ENCODE measurements at places on chromosomes 11 and 22.

DNA sequence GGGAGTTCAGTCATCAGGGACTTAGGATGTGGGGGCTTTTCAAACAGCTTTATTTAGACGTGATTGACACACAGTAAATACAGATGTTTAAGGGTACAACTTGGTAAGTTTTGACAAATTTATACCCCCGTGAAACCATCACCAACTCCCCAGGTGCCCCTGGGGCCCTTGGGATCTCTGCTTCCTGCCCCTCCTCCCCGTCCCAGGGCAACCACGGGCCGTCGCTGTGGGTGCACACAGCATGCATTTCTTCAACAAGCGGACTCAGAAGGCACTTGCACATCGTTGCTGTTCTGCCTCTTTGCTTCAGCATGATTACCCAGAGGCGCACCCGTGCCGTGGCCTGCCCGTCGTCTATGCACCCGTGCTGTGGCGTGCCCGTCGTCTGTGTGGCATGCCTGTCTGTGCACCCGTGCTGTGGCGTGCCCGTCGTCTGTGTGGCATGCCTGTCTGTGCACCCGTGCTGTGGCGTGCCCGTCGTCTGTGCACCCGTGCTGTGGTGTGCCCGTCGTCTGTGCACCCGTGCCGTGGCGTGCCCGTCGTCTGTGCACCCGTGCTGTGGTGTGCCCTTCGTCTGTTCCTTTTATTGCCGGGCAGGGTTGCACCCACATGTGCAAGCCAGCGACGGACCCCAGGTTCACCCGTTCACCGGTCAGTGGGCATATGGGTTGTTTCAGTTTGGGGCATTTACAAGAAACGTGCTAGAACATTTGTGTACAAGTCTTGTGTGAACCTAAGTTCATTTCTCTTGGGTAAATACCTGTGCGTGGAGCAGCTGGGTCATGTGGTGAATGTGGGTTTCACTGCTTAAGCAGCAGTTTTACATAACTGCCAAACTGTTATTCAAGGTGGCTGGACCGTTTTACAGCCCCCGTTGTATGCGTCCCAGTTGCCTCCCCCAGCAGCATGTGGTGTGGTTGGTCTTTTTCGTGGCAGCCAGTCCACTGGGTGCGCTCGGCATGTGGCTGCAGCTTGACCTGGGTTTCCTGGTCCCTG is 8.3 kb downstream of the CD81 start:
- no peak for DNase-seq

DNA sequence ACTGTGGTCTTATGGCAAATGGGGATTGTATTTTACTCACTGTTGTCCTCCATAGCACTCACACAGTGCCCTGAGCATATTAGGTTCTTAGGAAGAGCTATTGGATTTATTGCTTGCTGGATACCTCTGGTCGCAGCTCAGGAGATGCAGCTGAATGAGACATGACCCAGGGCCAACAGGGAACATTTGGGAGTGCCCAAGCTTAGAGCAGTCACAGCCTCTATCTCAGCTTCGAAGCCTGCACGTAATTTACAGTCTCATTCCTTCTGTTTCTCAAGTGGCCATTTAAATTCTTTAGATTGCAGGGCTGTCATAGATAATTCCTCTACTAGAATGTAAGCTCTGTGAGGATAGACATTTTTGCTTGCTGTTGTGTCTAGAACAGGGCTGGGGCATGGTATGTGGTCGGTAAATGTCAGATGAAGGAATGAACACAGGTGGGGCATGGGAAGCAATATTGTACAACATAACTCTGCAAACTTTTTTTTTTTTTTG is 192.8 kb downstream of the GRIK4 start:
- DNase-seq: no peak

DNA sequence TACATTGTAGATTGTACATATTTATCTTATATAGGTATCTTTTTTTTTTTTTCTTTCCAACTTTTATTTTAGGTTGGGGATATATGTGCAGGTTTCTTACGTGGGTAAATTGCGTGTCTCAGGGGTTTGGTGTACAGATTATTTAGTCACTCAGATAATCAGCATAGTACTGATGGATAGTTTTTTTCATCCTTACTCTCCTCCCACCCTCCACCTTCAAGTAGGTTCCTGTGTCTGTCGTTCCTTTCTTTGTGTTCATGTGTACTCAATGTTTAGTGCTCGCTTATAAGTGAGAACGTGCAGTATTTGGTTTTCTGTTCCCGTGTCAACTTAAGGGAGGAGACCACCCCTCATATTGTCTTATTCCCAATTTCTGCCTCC is 9.6 kb downstream of the C11orf96 start:
- DNase-seq: no peak

DNA sequence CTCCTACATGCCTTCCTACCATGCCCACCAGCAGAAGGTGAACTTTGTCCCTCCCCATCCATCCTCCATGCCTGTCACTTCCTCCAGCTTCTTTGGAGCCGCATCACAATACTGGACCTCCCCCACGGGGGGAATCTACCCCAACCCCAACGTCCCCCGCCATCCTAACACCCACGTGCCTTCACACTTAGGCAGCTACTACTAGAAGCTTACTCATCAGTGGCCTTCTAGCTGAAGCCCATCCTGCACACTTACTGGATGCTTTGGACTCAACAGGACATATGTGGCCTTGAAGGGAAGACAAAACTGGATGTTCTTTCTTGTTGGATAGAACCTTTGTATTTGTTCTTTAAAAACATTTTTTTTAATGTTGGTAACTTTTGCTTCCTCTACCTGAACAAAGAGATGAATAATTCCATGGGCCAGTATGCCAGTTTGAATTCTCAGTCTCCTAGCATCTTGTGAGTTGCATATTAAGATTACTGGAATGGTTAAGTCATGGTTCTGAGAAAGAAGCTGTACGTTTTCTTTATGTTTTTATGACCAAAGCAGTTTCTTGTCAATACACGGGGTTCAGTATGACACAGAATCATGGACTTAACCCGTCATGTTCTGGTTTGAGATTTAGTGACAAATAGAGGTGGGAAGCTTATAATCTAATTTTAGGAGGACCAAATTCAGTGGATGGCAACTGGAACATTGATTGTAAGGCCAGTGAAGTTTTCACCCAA is 56.1 kb downstream of the KCNJ1 start:
- DNase-seq: no peak

- peak; percentile 57 for DNase-seq
These were observed 726 bp downstream of the PKNOX2 start for GRCh38 chr11:125165111-125165842.

- peak; percentile 87 for DNase-seq
These were observed 1.9 kb downstream of the LRP4 start for GRCh38 chr11:46916286-46917108.

GRCh38 chr11:46069595-46069994 is 51.7 kb downstream of the PHF21A start:
- no peak for DNase-seq

Data from foreskin fibroblast (primary cell).